Renal cortical epithelial cell (primary cell): ENCODE measurements at places on chromosomes 5 and 9. TPM values are rescaled to one million over a fixed set of nuclear protein-coding genes. Genes with fewer than 3 reads are reported as not detected.

The ZNF366 gene
- 0.05 TPM in 1 of 2 replicates, not detected in the other for total RNA-seq

The ZSWIM6 gene
- 11.6 and 20.7 TPM in 2 replicates for total RNA-seq

The NR5A1 gene
- not detected in 2 replicates for total RNA-seq

The HDHD3 gene
- 23.8 and 24.1 TPM in 2 replicates for total RNA-seq

The OGN gene
- total RNA-seq: not detected in 2 replicates

The SLC6A19 gene
- not detected in 2 replicates for total RNA-seq

The SMIM33 gene
- total RNA-seq: not detected in 2 replicates

The SLC9A3 gene
- 0.35 and 1.6 TPM in 2 replicates for total RNA-seq
